ENCODE measurements at places on chromosomes 11 and 22.

- peak; percentile 3 for DNase-seq
These were observed 82.5 kb downstream of the SGSM3 start for GRCh38 chr22:40452730-40453487.

DNA sequence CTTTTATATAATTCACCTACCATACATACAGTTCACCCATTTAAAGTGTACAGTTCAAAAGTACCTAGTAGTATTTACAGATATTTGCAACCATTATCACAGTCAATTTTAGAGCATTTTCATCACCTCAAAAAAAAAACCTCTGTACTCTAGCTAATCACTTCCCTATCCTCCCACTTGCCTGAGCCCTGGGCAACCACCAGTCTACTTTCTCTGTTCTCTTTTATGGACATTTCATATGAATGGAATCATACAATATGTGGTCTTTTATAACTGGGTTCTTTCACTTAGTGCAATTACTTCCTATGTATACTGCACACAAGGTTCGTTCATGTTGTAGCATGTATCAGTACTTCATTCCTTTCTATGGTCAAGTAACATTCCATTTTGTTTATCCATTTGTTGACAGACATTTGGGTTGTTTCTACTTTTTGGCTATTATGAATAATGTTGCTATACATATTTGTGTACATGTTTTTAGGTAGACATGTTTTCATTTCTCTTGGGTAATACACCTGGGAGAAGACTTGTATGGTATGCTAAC lies 17.8 kb upstream of the NEU3 start:
- no peak for DNase-seq

- DNase-seq, result no peak
These were observed 40.1 kb downstream of the CERK start for GRCh38 chr22:46697811-46698515.

DNA sequence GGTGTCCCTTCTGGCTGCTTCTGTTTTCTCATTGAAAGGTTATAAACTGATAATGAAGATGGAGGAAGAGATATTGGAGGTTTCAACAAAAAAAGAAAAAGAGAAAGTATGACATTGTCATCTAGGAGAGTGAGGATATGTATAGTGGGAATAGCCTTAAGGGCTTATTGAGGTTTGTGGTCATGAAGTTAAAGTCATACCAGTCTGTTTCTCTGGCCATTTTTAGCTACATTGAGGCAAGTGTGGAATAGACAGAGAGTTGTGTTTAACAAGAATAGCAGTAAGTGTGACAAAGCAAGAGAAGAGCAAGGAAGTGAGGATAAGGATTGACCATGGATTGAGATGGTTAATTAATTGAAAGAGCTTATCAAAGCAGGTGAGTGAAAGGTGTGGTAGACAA lies 110.4 kb downstream of the ELP4 start:
- no peak for DNase-seq

DNA sequence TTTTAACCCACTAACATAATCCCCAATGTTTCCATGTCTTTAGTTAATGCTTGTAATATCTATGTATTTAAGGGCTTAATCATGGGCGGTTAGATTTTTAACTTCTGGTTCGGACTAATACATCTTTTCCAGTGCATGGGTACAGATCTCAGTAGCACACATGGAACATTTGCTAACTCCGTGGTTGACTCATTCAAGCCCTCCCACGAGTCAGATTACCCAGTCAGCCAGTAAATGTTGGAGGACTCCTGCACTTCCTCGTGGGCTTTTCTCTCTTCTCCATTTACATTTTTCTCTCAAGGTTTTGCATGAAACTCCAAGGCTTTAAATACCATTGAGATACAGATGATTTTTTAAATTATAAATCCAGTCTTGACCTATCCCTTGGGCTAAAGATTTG lies 313.9 kb downstream of the ST3GAL4 start:
- no peak for DNase-seq

DNA sequence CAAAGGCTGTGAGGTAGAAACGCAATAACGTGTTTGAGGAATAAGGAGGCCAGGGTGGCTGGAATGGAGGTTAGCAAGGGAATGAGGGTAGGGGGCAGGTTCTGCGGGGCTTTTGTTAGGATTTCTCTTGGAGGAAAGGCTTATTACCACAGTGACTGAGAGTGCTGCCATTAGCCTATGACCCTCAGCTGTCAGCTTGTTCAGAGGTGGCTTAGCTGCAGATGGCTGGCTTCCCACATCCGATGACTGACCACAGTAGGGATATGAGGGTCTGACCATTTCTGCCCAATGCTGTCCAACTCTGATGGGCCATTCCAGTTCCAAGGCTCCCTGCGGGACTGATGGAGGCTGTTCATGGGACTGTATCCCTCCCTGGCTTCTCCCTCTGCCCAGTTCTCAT lies 181.8 kb downstream of the MIAT start:
- no peak for DNase-seq

- peak; percentile 95 for DNase-seq
These were observed 642 bp upstream of the PIK3C2A start for GRCh38 chr11:17208257-17208999.

DNA sequence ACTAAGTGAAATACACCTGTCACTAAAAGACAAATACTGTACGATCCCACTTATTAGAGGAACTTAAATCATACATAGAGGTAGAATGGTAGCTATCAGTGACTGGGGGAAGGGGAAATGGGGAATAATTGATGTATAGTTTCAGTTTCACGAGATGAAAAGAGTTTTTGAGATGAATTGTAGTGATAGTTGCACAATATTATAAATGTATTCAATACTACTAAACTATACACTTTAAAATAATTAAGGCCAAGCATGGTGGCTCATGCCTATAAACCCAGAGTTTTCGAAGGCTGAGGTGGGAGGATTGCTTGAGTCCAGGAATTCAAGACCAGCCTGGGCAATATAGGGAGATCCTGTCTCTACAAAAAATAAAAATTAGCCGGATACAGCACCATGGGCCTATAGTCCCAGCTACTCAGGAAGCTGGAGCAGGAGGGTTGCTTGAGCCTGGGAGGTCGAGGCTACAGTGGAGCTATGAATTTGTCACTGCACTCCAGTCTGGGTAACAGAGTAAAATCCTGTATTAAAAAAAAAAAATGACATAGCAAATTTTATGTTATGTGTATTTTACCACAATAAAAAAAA lies 40.4 kb downstream of the SERPIND1 start:
- DNase-seq, result no peak

- DNase-seq, result peak; percentile 14
These were observed 64.8 kb downstream of the RAB30 start for GRCh38 chr11:83006877-83007330.

- DNase-seq, result peak; percentile 35
These were observed 340.5 kb downstream of the TENM4 start for GRCh38 chr11:79100093-79100910.

GRCh38 chr11:16252373-16252772 lies 104.0 kb downstream of the SOX6 start:
- no peak for DNase-seq

DNA sequence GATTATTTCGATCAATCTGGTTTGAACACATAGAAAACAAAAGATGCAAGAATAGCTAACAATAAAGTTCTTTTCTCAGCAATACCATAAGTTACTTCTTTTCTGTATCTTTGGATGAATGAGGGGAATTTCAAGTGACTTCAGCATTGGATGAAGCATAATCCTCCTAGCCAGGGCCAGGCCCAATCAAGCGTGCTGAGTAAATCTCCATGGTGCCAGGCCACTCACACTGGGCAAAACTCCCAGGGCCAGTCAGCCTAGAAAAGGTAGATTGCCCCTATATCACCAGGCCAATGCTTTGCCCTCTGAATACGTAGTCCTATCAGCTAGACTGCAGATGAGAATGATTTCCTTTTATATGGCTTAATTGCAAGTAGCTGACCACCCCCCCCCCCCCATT lies 6.0 kb downstream of the CNTF start:
- DNase-seq, result no peak

- no peak for DNase-seq
These were observed 810.7 kb downstream of the BRD1 start for GRCh38 chr22:49016909-49017481.

DNA sequence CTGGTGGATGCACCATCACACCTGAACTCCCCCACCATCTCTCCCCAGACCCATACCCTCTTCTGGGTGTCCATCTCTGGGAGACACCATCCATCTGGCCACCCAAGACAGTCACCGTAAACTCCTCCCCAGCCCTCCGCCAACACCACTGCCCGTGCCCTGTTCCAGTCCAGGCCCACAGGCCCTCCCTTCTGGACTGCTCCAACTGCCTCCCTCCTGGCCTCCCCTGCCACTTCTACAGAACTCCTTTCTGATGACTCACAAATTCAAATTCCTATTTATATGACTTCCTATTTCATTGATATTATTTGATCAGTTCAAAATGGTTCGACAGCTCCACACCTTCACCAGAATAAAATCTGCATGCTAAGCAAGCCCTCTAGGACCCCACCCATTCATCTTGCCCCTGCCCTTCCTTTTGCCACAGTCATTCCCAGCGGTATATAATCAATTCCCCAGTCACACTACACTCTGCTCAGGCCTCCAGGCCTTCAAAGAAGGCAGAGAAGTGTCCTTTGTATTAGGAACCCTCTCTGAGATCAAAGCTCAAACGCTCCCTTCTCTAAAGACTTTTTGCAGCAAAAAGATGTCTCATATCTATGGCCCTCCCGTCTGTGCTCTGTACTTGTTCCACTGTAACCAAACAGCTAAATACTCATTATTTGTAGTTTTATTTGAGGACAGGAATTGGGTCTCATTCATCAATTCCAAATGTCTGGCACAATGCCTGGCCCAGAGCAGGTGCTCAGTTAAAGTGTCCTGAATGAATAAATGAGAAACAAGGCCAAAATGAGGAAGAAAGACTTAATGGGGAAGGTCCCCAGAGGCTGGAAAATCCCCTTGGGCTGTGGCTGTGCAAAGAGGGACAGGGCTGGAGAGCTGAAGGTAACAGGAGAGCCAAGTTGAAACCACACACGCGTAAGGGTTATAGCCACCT lies 29.0 kb downstream of the MYH9 start:
- DNase-seq, result peak; percentile 4

DNA sequence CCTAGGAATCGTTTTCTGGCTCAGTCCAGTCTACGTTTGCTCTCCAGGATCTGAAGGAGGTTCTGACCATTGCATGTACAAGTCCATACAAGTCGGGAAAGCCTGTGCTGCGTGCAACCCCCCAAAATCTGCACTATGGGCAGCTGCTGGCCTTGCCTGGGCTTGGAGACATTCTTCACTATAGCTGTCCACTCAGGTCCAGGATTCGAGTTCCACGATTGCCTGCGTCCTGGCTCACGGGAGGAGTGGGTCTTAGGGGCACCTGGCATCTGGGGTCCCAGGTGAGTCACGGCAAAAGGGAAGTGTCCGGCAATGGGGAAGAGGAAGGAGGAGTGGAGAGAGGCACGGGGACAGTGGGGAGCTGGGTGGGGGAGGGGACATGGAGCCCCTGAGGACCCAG lies 563.0 kb downstream of the BRD1 start:
- DNase-seq, result no peak

- DNase-seq, result no peak
These were observed 71.8 kb downstream of the GGTLC2 start for GRCh38 chr22:22716136-22716665.

DNA sequence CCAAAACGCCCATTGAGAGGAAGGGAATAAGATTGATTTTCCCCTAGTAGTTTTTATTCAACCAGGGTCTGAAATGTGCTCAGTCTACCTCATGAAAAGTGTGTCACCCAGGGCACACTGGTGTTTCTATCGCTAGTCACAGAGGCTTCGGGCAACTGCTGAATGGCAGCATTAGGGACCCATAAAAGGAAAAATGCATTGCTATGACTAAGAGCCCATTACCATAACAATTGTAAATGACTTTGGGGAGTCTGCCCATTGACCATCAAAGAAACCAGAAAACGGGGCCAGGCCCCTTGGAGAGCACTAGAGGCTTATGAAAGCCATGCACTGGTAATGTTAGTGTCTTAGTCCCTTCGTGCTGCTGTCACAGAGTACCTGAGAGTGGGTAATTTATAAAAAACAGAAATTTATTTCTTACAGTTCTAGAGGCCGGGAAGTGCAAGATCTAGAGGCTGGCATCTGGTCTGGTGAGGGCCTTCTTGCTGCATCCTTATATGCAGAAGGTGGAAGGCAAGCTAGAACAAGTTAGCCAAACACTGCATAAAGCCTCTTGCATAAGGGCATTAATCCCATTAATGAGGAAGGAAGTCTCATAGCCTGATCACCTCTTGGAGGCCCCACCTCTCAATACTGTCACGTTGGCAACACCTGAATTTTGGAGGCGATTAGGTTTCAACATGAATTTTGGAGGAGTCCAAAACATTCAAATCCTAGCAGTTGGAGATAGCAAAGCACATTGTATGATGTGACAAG lies 306.7 kb downstream of the ST3GAL4 start:
- DNase-seq, result no peak

DNA sequence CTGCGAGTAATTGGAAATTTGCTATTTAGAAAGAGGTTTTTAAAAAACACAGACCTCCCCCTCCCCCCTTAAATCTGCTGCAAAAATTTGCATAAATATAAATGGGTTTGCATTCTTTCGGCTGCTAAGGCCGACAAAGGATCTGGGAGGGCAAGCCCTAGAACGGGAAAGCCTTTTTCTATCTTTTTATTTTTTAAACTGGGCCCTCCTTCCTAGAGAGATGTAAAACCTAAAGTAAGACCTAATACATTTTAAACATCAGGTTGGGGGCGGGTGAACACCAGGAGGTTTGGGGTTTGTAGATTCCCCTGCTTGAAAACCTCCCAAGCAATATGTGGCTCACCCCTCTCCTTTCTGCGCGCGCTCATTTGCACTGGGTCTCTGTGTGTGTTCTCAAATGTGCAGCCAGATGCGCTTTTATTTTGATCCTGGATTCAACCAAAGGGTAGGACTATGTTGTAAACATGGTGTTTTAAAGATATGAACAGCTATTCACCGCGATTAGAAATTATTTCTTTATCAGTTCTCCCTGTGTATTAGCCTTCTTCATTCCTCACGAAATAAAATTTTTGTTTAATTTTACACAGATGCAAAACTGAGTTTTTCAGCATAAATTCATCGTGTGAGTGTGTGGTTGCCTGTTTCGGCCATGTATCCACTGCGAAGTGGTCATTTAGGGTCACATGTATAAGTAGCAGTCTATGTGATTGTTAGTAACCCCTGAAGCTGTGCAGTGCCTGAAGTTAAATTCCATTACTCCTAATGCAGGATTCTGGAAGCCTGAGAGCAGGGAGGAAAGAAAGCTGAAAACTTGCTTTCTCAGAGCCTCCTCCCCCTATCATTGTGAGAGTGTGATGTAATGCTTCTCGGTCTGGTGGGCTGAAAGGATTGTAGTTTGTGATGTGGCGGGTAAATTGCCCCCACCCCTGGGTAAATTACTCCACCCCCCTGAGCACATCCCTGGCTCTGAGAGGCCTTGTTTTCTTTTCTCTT lies 988 bp downstream of the TNRC6B start:
- peak; percentile 39 for DNase-seq

DNA sequence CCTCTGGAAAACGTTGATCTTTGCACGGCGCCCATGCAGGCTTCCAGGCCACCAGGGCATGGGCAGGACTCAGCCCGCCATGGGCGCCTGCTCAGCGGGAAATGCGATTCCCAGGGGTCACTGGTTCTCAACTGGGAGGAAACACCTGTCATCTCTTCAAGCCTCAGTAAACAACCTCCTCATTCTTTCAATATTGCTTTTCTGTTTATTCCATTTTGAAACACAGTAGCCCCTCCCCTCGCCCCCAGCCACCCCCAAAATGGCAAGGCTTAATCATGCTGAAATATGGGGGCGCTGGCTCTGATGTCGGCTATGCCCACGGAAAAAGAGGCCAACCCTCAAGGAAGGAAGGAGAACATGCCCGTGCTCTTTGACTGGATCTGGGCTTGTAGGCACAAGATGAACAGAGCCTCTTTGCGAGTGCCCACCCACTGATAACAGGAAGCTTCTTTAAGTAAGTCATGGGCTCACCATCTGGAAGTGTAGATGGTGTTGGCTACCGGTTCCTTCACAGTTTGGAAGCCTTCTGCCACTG lies 594 bp upstream of the POU2AF1 start:
- no peak for DNase-seq

Measured in NCI-H1105 treated with DMSO at 0.1 percent for 48 hours (cell line).